Stimulated activated CD4-positive, alpha-beta T cell treated with anti-CD3 and anti-CD28 coated beads, Interleukin-2, amount 100 ng/mL, for 24 hours (primary cell): ENCODE measurements at places on chromosomes 13 and 19.
A peak's percentile ranks its signal among the peaks of the same experiment; 100 is the strongest.

GRCh38 chr19:49643466-49643865, 1.5 kb downstream of the SCAF1 start:
- no peak for DNase-seq

GRCh38 chr19:51441410-51442390, 16.6 kb downstream of the SIGLEC8 start:
- DNase-seq: peak; percentile 88

DNA sequence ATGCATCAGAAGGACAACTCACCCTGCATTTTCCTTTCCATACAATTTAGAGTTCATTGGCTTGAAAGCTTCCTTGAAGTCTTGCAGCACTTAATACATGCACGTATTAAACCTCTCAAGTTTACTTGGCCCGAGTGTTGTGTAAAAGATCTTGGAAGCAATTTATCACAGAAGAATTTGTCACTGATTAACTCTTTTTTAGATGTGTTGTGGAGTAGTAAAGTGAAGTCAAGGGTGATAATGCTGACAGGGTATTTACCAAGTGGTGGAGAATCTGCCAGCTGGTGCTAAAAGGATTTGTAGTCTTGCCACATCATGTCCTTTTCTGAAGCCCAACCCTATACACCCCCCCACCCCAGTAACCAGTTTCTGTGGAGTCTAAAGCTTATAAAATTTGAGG, 421.0 kb upstream of the MIR17HG start:
- DNase-seq: no peak

DNA sequence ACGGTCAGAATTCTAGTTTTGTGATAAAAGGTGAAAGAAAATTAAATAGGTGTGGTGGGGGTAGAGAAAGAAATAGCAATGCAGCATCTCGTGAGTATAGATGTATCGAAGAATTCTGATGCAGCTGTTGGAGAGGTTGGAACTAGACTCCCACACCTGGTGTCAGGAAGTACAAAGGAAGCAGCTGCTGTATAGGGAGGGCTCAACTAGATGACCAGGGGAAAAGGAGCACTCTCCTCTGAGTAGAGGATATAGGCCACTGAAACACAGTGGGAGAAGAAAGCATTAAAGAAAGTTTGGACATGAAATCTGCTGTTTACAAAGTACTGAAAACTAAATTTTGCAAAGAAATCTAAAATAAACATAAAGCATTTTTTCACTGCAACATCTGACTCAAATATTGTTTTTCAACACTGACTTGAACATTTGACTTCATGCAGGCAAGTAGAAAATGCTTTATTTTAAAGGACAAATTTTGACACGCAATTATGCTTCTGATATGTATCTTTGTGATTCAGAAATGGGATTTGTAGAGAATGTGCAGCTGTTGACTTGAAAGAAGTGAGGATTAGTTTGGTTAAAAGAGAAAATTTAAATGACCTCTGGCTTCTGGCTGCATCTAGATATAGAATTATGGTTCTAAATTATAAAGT, 82.2 kb downstream of the MIPEP start:
- DNase-seq: no peak

DNA sequence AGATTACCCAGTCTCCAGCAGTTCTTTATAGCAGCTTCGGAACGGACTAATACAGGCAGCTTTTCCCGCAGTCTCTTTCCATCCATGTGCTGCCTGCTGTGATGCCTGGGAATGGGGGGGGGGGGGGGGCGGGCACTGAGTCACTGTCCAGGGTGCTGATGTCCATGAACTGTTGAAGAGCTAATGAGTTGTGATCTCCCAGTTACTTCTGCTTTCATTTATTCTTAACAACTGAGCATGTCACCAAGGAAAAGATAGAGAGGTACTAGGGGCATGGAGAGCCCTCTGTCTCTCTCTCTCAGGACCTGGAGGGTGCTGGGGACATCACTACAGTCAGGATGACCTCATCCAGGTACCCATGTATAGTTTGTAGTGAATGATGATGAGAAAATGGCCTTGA, 20.3 kb upstream of the CEACAM1 start:
- no peak for DNase-seq

DNA sequence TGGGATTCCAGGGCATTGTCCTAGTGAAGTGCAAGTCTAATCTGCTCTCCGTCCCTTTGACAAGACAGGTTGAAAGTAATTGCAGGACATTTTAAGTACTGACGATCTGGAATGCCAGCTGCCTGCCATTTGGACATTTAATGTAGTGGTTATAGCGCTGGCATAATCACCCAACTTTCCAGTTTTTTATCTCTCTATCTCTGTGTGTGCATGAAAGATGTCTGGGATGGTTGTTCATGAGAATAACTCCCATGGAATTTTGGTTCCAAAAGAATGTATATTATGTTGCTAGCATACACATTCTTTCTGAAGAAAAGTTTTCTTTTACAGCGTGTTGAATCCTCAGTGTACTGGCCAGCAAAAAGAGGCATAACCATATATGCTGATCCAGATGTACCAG, 53.6 kb downstream of the TDRD12 start:
- no peak for DNase-seq

DNA sequence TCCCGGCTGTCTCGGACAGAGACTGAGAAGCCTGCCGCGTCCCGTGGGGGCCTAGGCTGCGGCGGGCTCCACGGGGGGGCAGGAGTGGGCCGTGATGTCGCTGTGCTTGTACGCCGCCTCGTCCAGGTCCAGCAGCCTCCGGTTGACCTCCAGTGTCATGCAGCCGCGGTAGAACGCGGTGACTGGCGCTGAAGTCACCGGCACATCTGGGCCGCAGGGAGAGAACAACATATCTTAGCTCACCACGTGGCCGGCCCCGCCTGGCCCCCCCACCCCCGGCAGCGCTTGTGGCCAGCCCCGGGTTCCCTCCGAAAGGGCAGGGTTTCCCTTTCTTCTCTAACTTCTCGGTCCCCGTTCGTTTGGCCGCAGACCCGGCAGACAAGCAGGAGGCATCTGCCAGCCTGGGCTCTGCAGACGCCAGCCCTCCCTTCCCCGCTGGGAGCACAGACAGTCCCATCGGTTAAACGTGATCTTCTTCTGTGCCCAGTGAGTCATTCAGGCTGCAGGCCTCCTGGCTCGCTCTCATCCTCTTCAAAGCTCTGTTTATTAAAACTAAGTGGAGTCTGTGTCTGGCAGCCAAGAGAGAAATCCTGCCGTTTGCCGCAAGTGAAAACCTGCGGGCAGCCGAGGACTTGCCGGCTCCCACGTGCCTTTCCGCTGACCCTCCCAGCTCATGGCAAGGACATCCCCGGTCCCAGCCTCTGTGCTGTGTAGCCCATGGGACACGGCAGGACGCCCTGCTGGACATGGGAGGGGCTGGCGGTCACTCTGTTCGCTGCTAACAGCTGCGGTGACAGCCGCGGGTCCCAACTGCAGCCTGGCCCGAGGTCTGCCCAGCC, 42.8 kb downstream of the GAS6 start:
- no peak for DNase-seq

GRCh38 chr13:80011448-80012212, 329.3 kb downstream of the SPRY2 start:
- no peak for DNase-seq

- no peak for DNase-seq
Observed at GRCh38 chr13:76904507-76904906, 18.3 kb upstream of the KCTD12 start.

DNA sequence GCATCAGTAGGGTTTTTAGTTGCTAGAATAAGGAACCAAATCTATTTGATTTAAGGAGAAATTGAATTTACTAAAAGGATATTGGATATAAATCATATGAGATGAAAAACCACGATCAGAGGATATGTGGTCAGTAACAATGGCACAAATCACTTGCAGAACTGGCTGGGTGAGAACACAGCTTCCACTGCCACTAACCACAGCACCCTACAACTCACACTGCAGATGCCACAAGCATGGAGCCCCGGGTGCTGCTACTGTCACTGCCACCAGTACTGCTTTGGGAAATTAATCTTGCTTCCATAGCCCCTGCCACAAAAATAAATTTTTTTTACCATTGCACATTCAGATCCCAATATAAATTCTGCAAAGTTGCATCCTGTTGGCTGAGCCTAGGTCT, 40.6 kb upstream of the KLF12 start:
- DNase-seq: no peak

DNA sequence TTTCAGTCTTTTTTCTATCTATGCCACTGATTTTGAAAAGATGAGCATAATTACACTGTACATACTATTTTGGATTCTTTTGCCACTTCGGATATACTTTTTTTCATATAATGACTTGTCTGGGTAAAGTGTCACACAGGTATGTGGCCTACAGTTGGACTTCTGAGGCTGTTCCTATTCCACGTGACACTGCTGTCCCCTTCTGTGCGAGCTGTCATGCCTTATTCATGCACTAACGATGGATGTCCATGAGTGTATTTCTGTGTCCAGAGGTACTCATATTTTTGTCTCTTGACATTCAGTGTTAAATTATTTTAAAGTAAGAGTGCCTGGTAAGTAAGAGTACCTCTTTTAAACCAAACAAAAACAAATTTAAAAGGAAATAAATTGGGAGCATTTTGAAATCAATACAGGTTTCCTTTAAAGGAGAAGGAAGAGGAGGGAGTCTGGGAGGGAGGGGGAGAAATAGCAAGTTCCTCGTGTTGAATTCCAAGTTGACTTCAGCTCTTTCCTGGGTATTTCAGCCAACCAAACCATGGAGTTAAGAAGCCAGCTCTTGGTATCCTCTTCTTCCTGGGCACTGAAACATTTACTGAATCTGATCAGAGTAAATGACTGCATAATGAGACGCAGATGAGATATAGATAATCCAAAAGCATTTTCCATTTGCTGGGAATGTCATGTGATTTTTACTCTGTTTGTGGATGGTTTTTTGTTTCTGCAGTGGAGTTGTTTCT, 61.3 kb downstream of the TNFRSF19 start:
- no peak for DNase-seq
